ENCODE measurements at places on chromosomes 6 and 20.
A peak's percentile ranks its signal among the peaks of the same experiment; 100 is the strongest.

DNA sequence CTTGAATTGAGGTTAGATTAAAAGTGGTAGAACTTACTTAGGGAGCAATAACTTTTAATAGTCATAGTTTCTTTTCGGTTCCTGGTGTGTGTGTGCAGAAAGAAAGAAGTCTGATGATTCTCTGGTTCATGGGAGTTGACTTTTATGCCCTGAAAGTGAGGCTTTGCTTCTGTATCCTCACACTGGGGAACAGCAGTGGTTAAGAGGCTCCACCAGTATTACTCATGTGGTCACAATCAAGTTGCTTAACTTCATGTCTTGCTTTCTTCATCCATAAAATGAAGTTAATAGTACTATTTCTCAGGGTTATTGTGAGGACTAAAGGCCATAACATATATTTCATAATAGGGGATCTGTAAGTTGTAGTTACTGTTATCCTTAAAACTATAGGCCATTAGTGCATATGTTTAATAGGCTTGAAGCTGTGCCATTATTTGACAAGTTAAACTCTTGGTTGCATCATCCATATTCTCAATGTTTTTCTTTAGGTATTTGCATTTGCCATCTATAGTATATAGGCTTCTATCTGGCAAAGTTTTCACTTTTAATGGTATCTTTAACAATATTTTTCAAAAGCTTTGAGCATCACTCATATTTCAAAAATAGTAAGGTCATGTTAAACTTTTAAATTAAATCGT, 262.4 kb downstream of the PLCB1 start:
- no peak for DNase-seq

- no peak for DNase-seq
Measured at GRCh38 chr20:51437182-51437924, 105.2 kb downstream of the NFATC2 start.

- DNase-seq = no peak
Measured at GRCh38 chr6:93471281-93471680, 51.9 kb upstream of the EPHA7 start.

- DNase-seq = no peak
Measured at GRCh38 chr6:74780831-74781230, 425.0 kb downstream of the COL12A1 start.

DNA sequence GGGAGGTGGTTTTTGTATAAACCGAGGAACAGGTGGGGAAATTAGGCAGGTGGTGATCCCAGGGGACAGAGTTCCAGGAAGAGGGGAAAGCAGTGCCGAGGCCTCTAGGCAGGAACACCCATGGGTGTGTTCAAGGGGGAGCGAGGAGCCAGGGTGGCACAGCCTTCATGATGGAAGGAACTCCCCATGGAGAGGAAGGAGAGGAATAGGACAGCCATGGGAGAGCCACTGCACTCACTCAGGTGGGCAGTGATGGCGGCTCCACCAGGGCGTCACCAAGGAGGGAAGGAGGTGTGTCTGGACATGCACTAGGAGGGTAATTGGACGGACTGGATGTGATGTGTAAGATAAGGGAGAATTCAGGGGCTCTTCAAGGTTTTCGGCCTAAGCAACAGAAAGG, 98.2 kb downstream of the THBS2 start:
- DNase-seq = no peak

- no peak for DNase-seq
Measured at GRCh38 chr6:113246186-113246585, 611.0 kb upstream of the MARCKS start.

DNA sequence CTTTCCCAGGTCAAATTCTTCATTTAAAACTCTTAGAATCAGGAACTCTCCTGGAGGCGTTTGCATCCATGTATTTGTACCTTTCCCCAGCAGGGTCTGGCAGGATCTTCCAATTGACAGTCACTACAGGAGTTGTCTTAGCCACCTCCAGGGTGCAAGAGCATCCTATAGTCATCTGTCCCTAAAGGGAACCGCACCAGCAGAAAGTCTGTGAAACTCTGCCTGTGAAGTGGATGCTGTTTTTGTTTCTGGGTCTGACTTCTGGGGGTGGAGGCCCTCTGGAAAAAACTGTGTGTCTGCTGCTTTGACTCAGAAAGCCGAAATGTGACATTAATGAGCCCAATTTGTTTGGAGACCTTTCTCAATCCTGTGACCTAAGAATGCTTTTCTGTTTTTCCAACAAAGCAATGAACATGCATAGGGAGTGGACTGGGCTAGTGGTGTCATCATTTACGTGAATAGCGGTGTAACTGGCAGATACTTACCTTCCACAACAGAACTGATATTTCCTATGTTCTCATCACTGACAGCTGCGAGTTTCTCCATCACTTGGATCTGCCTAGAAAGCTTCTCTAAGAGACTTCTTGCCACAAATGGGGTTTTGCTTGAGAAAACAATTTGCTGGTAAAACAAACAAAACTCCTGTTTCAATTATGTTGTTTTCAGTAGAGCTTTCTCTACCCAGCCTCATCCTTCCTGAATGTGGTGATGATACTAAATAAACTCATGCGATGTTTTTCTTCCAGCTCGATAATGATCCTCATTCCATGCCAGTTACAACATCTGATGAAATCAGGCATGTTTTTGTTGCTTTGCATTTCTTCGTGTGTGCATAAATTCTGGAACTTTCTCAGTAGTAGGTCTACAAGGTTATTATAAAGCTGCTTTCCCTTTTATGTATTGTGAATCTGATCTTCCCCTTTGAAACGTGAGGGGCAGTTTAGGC, 33.3 kb upstream of the ARMH2 start:
- DNase-seq = peak; percentile 42

DNA sequence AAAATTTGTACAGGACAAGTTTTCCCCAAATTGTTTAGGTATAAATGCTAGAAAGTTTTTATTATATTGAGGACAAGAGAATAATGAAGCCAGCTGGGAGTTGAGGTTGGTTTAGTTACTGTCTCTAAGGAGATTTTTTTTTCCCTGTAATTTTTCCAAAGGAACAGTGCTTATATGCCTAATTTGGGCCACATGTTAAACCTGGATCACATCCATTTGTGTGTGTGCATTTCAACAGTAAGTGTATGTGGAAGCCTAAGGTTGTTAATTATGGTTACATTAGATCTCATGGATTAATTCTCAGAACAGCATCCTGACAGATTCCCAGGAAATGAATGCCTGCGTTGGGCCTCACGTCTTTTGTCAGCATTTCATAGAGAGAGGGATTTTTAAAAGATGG, 4.5 kb downstream of the IGF2R start:
- DNase-seq = no peak

- peak; percentile 67 for DNase-seq
Measured at GRCh38 chr6:32796848-32797776, 19.7 kb downstream of the HLA-DOB start.

DNA sequence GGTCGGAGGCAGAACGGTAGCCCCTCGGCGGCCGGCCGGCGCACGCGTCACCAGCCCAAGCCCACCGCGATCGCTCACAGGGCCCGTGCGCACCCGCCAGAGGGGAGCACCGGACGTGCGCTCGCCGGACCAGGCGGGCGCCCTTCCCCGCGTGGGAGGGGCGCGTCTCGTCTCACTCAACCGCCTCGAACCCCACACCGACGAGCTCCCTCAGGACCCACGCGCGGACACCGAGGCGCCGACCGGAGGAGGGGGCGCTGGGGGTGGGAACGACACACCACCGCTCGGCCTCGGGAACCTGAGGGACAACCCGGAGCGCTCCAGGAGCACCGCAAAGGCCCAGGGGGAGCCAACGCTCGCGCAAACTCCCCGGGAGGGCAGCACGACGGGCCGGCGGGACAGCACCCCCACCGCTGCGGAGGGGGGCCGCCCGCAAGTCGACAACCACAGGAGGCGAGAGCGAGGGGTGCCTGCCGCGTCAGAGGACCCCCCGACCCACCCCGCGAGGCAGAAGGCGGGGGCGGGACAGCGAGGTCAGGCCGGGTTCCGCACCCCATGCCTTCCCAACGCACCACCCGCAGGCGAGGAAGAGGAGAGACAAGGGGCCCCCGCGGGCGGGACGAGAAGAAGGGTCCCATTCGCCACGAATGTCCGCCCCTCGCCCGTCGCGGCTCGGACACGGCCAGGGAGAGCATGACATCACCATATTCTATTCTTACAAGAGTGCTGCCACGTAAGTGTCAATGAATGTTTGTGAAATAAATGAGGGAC, 512.7 kb upstream of the ZNF337 start:
- DNase-seq = peak; percentile 2

DNA sequence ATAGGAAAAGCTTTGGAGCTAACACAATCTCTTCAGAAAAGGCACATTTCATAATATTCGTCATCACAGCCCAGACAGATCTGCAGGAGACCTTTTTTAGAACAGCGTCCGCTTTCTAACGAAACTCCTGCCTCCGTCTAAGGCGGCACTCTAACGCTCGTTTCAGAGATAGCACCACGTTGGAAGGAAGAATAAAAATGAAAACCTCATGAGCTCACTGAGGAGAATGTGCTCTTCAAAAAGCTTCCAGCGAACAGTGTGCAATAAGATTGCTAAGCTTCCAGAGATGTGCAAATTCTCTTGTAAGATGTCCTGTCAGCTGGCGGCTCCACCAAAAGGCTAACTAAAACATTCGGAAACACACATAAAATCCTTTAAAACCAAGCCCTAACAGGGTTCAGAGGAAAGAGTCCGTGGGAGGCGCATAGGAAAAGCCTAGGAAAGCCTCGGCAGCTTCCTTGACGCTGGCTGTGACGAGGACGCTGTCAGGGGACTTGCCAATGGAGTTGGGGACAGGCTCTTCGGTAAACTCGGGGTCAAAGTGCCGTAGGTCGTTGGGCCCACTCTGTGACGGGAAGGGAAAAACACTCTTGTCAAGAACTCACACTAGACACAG, 117.6 kb upstream of the SLC2A12 start:
- DNase-seq = no peak

All from stimulated activated CD4-positive, alpha-beta T cell treated with anti-CD3 and anti-CD28 coated beads, Interleukin-1b, Interleukin-23, amount 100 ng/mL, for 48 hours (primary cell).